ENCODE measurements at places on chromosomes 6 and 20.

DNA sequence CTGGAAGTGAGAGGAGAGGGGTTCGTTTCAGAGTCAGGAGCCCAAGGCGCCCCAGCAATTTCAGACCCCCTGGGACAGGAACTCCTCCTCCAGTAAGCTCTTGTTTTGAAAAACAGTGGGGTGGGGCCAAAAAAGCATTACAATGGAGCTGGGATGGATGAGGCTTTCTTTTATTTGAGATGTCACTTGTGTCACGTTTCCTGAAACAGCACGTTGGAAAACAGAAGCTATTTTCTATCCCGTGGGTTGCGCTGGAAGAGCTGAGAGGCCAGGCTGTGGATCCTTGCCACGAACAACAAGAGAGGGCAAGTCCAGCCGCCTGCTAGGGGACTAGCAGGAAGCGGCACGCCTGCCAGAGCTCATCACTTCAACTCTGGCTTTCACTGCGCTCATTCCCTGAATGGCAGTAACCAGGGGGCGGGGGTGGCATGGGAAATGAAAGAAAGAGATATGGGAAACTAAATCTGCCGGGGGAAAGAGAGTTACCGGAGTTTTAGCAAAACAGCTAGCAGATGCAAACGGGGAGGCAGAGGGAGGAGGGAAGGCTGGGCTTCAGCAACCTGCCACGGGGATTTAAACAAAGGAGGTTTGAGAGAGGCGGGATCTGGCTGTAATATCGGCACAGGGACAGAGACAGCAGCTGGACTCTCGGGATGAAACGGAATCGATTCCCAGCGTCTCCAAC is 34.6 kb downstream of the GCNT2 start:
- no peak for DNase-seq

GRCh38 chr6:145067430-145067829 is 667.9 kb downstream of the EPM2A start:
- DNase-seq, result no peak

- DNase-seq, result no peak
Observed at GRCh38 chr20:62487561-62488354, 12.0 kb upstream of the GATA5 start.

DNA sequence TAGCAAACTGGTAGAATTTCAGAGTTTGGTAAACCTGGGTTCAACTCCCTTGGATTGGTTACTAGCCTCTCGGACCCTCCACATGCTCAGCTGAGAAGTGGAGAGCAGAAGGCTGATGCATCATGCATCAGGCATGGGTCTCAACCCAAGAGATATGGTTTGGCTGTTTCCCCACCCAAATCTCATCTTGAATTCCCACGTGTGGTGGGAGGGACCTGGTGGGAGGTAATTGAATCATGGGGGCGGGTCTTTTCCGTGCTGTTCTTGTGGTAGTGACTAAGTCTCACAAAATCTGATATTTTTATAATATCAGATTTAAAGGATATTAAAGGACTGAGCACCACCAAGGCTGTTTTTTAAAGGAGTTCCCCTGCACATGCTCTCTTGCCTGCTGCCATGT is 75.1 kb downstream of the PPP1R3G start:
- DNase-seq, result no peak

- DNase-seq, result no peak
Observed at GRCh38 chr6:29227235-29227634, 56.5 kb downstream of the OR2J2 start.
